ENCODE measurements at places on chromosomes 1 and 21.

DNA sequence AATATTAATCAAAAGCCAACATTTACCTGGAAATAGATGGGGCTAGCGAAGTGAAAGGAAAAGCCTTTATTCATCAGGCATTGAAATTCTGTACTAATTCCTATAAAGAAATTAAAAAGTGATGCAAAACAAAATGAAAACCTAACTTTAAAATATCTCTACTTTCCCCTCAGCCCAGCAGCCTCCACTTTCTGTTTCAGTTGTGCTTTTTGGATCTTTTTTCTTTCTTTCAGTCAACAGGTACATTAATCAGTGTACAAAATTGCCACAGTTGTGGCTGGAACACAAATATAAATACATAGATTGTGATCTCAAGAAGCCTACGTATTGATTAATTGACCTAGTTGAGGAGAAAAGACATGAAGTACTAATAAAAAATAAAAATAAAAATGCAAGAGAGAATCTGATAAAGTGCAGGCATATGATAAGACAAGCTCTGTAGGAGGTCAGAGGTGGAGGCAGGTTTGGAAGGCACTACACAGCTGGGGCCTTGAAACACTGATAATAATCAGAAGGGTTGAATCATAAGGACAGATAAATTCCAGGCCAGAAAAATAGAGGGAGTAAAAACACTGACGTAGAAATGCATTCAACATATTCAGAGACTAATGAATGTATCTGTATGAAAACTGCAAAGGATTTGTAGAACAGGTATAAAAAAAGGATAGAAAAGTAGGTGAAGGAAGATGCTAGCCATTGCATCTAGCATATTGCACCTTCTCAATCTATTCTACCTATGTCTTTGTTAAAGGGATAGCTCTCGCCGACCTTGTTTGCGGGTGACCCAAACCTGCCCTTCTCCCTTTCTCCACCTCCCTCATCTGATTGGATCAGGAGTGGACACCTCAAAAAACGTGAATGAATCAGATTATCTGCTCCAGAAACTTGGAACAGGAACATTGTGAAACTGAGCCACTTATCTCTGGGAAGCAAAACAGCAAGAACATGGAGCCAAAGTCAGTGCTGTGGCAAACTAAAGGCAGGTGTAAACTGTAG, 607.8 kb upstream of the ADGRL2 start:
- no peak for DNase-seq

DNA sequence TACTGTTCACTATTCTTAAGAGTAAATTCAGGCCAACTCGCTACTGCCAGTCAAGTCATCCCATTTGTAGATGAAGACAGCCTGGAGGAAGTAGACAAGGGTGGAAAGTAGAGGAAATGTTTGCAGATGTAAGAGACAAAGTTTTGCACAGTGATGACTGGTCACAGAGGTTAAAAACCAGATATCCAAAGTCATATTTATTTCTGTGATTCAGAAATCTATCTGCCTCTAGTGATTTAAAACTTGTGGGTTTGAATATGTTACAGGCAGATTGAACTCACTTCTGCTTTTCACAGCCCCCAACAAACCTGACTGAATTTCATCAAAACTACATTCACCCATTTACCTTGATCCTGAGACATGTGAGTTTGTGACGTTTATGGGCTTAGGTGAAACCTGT, 484.7 kb upstream of the C1orf87 start:
- no peak for DNase-seq

GRCh38 chr1:207883104-207883651, 27.7 kb downstream of the CD34 start:
- DNase-seq, result no peak

- no peak for DNase-seq
Observed at GRCh38 chr1:211013346-211014240, 120.4 kb downstream of the KCNH1 start.

- DNase-seq, result no peak
Observed at GRCh38 chr1:113721010-113721409, 38.3 kb downstream of the PHTF1 start.

Data from CD4-positive, alpha-beta T cell treated with Interferon gamma for 1 hour (primary cell).